ENCODE measurements at places on chromosomes 7 and 10. TPM values are rescaled to one million over a fixed set of nuclear protein-coding genes. Genes with fewer than 3 reads are reported as not detected.

DNA sequence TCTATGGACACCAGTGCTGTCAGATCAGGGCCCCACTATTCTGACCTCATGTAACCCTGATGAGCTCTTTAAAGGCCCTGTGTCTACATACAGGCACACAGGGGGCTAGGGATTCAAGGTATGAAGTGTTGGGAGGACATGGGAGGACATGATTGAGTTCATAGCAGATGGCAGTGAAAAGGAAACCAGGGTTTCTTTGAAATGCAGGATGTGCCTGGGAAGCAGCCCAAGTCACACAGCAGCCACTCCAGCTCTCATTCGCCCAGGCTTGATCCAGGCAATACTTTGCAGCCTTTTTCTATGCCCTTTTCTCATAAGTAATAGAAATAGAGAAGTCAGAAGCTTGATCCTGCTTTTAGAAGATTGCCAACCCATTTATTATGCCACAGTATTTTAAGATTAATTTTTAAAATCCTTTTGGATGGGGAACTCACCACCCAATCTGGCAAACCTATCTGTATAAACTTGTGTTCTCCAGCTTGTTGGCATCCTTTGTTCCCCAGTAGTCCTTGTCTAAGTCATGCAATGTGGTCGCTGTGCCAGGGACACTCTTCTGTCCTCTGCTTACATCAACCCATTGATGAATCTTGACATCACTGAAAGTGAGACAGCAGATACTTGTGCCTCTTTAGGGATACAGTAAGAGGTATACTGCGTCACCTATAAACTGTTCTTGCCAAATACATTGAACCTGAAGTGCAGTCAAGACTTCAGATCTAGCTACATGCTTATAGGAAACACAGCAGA, 95.0 kb downstream of the TAF3 start:
- no peak for DNase-seq

DNA sequence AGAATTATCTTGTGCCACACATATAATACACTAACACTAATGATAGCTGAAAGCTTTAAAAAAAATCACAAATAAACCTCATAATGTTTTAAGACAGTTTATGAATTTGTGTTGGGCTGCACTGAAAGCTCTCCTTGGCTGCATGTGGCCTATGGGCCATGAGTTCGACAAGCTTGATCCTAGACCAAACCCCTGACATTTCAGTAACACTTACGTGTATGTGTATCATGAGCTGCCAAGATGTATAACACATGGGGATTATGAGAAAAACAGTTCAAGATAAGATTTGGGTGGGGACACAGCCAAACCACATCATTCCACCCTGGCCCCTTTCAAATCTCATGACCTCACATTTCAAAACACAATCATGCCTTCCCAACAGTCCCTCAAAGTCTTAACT, 823.8 kb downstream of the PCDH15 start:
- DNase-seq, result no peak

- DNase-seq, result no peak
Observed at GRCh38 chr10:86536294-86536861, 14.8 kb upstream of the WAPL start.

DNA sequence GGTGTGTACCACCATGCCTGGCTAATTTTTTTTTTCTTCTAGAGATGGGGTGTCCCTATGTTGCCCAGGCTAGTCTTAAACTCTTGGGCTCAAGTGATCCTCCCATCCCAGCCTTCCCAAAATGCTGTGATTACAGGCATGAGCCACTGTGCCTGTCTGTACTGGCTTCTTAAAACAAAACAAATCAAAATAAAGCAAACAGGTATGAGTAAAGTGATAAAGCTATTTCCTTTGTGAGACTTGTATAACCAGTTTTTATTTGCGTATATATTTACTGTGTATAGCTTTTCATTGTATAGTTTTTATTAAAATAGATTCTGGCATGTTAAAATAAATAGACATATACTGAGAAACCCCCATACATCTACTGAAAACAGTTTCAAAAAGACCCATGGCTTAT, 14.3 kb downstream of the LCOR start:
- no peak for DNase-seq

DNA sequence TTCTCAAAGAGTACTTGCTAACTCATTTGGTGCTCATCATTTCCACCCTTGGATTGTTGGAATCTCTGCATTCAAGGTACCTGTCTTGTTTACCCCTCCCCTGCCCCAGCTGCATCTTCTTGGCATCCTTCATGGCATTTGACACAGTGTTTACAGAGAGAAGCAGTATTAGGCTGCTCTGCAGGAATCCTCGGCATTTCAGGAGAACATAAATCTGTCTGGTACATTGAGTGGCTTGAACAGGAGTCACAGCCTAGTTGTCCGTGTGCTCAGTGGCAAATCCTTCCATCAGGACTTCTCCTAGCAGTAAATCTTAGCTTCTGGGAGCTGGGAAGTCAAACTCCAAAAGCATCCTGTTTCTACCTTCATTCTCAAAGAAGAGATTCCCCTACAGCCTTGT, 136.8 kb upstream of the YAE1 start:
- DNase-seq, result no peak

- DNase-seq, result peak; percentile 82
Observed at GRCh38 chr7:137898839-137899721, 52.3 kb upstream of the DGKI start.

DNA sequence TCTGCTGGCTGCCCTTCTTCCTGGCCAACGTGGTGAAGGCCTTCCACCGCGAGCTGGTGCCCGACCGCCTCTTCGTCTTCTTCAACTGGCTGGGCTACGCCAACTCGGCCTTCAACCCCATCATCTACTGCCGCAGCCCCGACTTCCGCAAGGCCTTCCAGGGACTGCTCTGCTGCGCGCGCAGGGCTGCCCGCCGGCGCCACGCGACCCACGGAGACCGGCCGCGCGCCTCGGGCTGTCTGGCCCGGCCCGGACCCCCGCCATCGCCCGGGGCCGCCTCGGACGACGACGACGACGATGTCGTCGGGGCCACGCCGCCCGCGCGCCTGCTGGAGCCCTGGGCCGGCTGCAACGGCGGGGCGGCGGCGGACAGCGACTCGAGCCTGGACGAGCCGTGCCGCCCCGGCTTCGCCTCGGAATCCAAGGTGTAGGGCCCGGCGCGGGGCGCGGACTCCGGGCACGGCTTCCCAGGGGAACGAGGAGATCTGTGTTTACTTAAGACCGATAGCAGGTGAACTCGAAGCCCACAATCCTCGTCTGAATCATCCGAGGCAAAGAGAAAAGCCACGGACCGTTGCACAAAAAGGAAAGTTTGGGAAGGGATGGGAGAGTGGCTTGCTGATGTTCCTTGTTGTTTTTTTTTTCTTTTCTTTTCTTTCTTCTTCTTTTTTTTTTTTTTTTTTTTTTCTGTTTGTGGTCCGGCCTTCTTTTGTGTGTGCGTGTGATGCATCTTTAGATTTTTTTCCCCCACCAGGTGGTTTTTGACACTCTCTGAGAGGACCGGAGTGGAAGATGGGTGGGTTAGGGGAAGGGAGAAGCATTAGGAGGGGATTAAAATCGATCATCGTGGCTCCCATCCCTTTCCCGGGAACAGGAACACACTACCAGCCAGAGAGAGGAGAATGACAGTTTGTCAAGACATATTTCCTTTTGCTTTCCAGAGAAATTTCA, 1.7 kb downstream of the ADRB1 start:
- peak; percentile 70 for DNase-seq

- DNase-seq, result no peak
Observed at GRCh38 chr7:147952918-147953317, 637.6 kb upstream of the C7orf33 start.

GRCh38 chr10:7855205-7855604, 36.9 kb downstream of the TAF3 start:
- DNase-seq, result no peak

GRCh38 chr10:69918036-69918435, 116.3 kb downstream of the COL13A1 start:
- DNase-seq, result no peak

GRCh38 chr10:124624895-124625294, 119.3 kb downstream of the FAM53B start:
- DNase-seq, result no peak

GRCh38 chr10:70966646-70967553, 78.5 kb upstream of the PCBD1 start:
- DNase-seq, result no peak

The WNT2 gene
- total RNA-seq, result 9.0 TPM

The GARIN1A gene
- total RNA-seq, result 3.4 TPM

The VSTM2A gene
- not detected for total RNA-seq

The COL28A1 gene
- total RNA-seq, result 2.0 TPM

The FOXL3 gene
- total RNA-seq, result not detected

The PIK3AP1 gene
- total RNA-seq, result 71.6 TPM

The BNIP3 gene
- total RNA-seq, result 38.9 TPM

Data from lower lobe of right lung (tissue), 2 donors.